Activated CD4-positive, alpha-beta T cell treated with anti-CD3 and anti-CD28 coated beads for 36 hours (primary cell): ENCODE measurements at places on chromosomes 5 and 9. TPM values are rescaled to one million over a fixed set of nuclear protein-coding genes. Genes with fewer than 3 reads are reported as not detected.
A peak's percentile ranks its signal among the peaks of the same experiment; 100 is the strongest.

GRCh38 chr5:141521244-141521781 is 32.4 kb downstream of the PCDHGC5 start:
- H3K4me3 ChIP-seq = no peak overlapping the region
- H3K4me1 ChIP-seq = peaks cover 28% of the 10 kb centered on the region
- H3K27me3 ChIP-seq = no peaks in the 10 kb centered on the region
- H3K36me3 ChIP-seq = peaks cover 70% of the 10 kb centered on the region
- DNase-seq = no peak

- peak overlapping the region; percentile 78 for H3K27ac ChIP-seq
- peaks cover 72% of the 10 kb centered on the region for H3K4me1 ChIP-seq
Observed at GRCh38 chr9:91199739-91200497, 161.8 kb downstream of the AUH start.

- H3K4me1 ChIP-seq = peaks cover 13% of the 10 kb centered on the region
- no peak overlapping the region for H3K27ac ChIP-seq
Observed at GRCh38 chr5:78753093-78753531, 104.5 kb upstream of the LHFPL2 start.

Gene CAAP1
- total RNA-seq = 21.4 TPM

DNA sequence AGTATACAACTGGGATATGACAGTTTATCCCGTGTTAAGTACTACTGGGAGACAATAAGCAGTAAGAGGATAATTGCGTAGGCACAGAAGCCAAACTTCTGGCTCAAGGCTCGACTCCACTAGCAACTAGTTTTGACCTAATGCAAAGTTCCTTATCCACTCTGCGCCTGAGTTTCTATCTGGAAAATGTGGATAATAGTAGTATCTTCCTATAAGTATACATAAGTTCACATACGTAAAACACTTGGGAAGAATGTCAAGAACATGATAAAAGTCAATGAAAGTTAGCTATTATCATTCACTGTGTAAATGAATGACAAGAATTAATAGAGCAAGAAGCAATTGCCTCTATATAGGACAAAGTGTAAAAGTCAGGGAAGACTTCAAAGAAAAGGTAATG is 45.7 kb downstream of the FTMT start:
- H3K4me3 ChIP-seq = no peak overlapping the region
- no peaks in the 10 kb centered on the region for H3K4me1 ChIP-seq
- H3K27ac ChIP-seq = no peak overlapping the region
- DNase-seq = no peak
- H3K36me3 ChIP-seq = no peaks in the 10 kb centered on the region

- H3K27me3 ChIP-seq = no peaks in the 10 kb centered on the region
- H3K4me1 ChIP-seq = no peaks in the 10 kb centered on the region
- no peak overlapping the region for H3K27ac ChIP-seq
- H3K4me3 ChIP-seq = no peak overlapping the region
- no peak for DNase-seq
Observed at GRCh38 chr5:60820593-60821487, 23.2 kb downstream of the ELOVL7 start.

- no peaks in the 10 kb centered on the region for H3K36me3 ChIP-seq
- H3K27me3 ChIP-seq = no peaks in the 10 kb centered on the region
- H3K27ac ChIP-seq = no peak overlapping the region
- H3K4me1 ChIP-seq = no peaks in the 10 kb centered on the region
- DNase-seq = no peak
Observed at GRCh38 chr9:103730866-103731265, 363.2 kb upstream of the SMC2 start.

Gene MTRR
- total RNA-seq = 52.9 TPM

- no peaks in the 10 kb centered on the region for H3K4me1 ChIP-seq
- no peak for DNase-seq
- no peak overlapping the region for H3K4me3 ChIP-seq
- H3K36me3 ChIP-seq = peaks cover 4% of the 10 kb centered on the region
- H3K27ac ChIP-seq = no peak overlapping the region
Observed at GRCh38 chr9:109989296-109989695, 209.3 kb downstream of the PALM2AKAP2 start.

- no peaks in the 10 kb centered on the region for H3K4me1 ChIP-seq
- H3K4me3 ChIP-seq = no peak overlapping the region
- DNase-seq = peak; percentile 15
- H3K36me3 ChIP-seq = no peaks in the 10 kb centered on the region
- H3K27me3 ChIP-seq = no peaks in the 10 kb centered on the region
Observed at GRCh38 chr9:10268531-10269485, 344.0 kb downstream of the PTPRD start.

Gene ECSCR
- 2.6 TPM for total RNA-seq

DNA sequence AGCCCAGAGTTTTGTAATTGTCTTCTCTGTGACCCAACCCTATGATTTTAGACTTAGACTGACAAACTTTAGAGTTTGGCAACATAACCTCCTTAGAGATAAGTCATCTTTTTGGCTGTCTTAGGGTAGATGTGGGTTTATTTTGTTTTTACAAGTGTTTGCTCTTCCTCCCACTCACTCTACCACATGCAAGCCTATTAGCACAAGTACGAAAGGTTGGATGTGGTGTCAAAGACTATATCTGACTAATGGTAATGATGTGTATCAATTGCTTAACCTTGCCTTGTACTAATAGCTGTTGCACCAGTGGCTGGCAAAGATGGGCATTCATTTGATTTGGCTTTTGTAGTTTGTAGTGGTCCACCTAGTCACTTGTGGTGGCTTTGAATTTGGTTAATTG is 46.5 kb downstream of the SLC25A46 start:
- no peak overlapping the region for H3K27ac ChIP-seq
- no peak overlapping the region for H3K4me3 ChIP-seq
- no peaks in the 10 kb centered on the region for H3K4me1 ChIP-seq
- H3K36me3 ChIP-seq = no peaks in the 10 kb centered on the region

DNA sequence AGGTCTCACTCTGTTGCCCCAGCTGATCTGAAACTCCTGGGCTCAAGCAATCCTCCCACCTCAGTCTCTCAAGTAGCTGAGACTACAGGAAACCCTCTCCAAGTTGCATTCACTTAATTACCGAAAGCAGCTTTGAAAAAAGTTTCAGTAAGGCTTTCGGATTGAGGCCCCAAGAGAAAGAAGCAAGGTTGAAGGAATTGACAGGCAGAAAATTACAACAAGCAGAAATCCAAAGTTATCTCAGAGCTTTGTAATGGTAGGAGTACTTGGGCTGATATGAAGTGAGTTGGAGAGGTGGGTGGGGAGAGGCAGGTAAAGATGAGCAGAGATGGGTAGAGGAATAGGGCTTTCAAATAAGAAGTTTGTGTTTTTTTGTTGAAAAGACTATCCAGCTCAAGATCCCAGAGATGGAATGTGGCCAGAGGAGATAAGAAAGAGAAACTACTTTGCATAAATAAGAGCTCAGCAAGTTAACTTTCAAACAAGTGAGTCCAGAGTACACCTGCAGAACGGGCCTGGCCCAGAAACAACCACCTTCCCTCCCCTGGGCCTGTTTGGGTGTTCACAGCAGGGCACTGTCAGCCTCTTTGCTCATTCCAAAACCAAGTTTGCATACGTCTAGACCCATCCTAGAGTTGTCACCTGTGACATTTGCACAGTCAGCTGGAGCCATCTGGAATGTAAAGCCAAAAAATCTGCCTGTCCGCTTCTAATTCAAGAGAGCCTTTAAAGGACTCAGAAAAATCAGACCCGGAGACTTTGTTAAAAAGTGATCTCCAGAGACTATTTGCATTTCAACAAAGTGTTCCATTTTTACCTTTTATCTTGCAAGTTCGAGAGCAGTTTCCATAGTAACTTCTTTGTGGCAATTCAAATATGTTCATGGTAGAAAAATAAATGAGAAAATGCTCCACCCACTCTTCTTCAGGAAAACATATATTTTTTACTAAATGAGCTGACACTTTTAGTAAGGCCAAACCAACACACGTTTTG is 2.2 kb upstream of the CLINT1 start:
- peaks cover 58% of the 10 kb centered on the region for H3K4me1 ChIP-seq
- DNase-seq = peak; percentile 40

Gene BAAT
- total RNA-seq = not detected
